Activated naive CD8-positive, alpha-beta T cell treated with anti-CD3 and anti-CD28 coated beads, Interleukin-2, amount 10 ng/mL, durations not matched to agents 7 days and 5 days (primary cell): ENCODE measurements at places on chromosomes 3 and 15. TPM values are rescaled to one million over a fixed set of nuclear protein-coding genes. Genes with fewer than 3 reads are reported as not detected.
A peak's percentile ranks its signal among the peaks of the same experiment; 100 is the strongest.

DNA sequence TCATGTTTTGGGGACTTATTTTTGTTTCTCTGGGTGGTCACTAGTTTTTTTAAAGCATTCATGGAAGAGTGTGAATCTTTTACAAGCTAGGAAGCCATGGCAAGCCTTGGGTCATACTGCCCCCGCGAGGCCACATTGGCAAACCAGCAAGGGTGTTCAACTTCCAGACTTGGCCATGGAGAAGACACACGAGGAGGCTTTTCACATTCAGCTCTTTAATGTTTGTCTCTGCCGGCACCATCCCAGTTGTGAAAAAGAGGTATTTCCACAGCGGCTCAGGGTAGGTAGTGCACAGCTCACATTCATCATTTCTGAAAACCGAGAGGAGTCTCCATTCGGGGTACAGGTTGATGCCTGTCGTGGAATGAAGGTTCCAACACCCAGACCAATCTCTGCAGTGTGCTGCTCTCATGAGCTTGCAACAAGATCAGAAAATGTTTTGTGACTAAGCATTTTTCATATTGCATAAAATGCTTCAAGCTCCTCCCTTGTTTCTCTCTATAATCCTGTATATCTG lies 7.7 kb downstream of the CCR5 start:
- DNase-seq: peak; percentile 80
- peaks cover 23% of the 10 kb centered on the region for H3K36me3 ChIP-seq
- H3K27me3 ChIP-seq: no peaks in the 10 kb centered on the region
- H3K4me3 ChIP-seq: no peak overlapping the region
- H3K27ac ChIP-seq: no peak overlapping the region
- peaks cover 58% of the 10 kb centered on the region for H3K4me1 ChIP-seq

- no peaks in the 10 kb centered on the region for H3K4me1 ChIP-seq
- H3K4me3 ChIP-seq: no peak overlapping the region
- no peaks in the 10 kb centered on the region for H3K36me3 ChIP-seq
Measured at GRCh38 chr3:8629151-8630021, 15.2 kb downstream of the SSUH2 start.

- peaks cover 54% of the 10 kb centered on the region for H3K4me1 ChIP-seq
- H3K27ac ChIP-seq: peak overlapping the region; percentile 97
- peak overlapping the region; percentile 90 for H3K4me3 ChIP-seq
Measured at GRCh38 chr3:71300951-71301393, 282.6 kb downstream of the FOXP1 start.

GRCh38 chr15:99070208-99070607 lies 34.7 kb upstream of the SYNM start:
- H3K4me3 ChIP-seq: no peak overlapping the region
- DNase-seq: no peak
- no peaks in the 10 kb centered on the region for H3K36me3 ChIP-seq

GRCh38 chr3:5485427-5485826 lies 297.9 kb downstream of the EDEM1 start:
- H3K27me3 ChIP-seq: peaks cover 8% of the 10 kb centered on the region
- H3K4me1 ChIP-seq: no peaks in the 10 kb centered on the region
- H3K36me3 ChIP-seq: no peaks in the 10 kb centered on the region
- H3K4me3 ChIP-seq: no peak overlapping the region

- no peak overlapping the region for H3K4me3 ChIP-seq
- no peak overlapping the region for H3K27ac ChIP-seq
- H3K27me3 ChIP-seq: peaks cover 6% of the 10 kb centered on the region
- H3K36me3 ChIP-seq: no peaks in the 10 kb centered on the region
Measured at GRCh38 chr3:119295816-119296726, 1.9 kb downstream of the ARHGAP31 start.

AGBL1 gene
- total RNA-seq: not detected

DNA sequence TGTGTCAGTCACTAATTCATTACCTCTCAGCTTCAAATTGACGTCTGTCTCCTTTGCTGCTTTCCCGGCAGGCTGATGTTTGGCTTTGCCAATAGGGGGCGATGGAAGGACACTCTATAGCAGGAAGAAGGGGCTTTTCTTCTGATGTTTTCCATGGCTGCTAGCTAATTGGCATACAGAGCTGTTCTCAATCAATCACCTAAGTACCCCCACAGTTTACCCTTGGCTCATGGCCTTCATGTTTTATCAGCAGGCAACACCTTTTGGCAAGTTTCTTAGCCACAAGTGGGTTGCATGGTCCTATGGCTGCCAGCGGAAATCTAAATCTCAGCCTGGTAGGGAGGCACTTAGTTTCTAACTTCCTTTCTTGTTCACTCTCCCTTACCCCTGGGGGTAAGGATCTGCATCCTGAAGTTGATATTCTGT lies 45.0 kb downstream of the ESYT3 start:
- H3K27me3 ChIP-seq: peaks cover 10% of the 10 kb centered on the region
- no peak overlapping the region for H3K27ac ChIP-seq

DNA sequence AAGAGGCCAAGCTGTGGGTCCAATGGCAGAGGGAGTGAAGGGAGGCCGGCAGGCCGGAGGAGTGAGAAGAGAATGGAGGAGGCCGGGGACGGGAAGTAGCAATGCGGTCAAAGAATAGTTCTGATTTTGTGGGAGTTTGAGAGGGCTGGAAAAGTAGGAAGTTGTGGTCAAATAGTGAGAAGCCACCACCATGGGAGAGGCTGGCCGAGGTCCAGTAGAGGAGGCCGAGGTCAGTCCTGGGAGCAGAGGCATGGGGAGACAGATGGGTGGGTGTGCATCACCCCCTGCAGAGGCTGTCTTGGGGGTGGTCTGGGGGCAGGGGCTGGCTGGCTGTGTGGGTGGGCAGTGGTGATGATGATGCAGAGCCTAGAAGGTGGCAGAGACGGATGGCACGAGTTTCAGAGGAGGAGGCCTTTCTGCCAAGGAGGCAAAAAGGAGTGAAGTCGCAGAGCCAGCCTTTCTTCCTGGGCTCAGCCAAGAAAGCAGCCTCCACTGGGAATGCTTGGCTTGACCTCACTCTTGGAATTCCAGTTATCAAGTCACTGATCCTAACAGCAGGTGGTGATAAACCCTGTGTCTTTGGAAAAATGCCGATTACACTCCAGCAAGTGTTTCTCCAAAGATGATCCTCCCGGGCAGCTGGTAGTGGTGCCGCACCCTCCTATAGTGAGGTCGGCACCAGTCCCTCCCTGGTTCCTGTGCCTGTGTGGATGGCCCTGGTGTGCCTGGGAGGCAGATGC lies 57.3 kb downstream of the ARNT2 start:
- H3K27me3 ChIP-seq: peaks cover 3% of the 10 kb centered on the region
- H3K4me3 ChIP-seq: no peak overlapping the region
- H3K4me1 ChIP-seq: no peaks in the 10 kb centered on the region
- no peak for DNase-seq

DNA sequence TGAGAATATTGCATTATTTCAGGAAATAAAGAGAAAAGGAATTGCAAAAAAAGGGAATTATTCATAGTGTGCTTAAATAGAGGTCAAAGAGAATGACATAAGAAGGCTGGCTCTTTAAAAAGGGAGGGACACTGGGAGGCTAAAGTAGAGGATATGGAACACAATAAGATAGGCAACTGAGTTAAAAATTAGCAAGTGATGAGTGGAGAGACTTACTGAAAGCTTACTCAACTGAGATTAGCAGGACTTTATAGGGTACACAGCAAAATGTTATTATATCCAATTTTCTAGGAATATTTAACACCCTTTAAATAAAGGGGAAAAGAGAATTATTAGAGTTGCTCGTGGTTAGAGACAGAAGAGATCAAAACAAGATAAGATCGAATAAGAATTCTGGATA lies 375.2 kb downstream of the LSAMP start:
- H3K27me3 ChIP-seq: no peaks in the 10 kb centered on the region
- H3K4me3 ChIP-seq: no peak overlapping the region
- no peak for DNase-seq

TMEM158 gene
- total RNA-seq: not detected

DRD3 gene
- total RNA-seq: not detected

ATP11B gene
- 136 TPM for total RNA-seq

DNA sequence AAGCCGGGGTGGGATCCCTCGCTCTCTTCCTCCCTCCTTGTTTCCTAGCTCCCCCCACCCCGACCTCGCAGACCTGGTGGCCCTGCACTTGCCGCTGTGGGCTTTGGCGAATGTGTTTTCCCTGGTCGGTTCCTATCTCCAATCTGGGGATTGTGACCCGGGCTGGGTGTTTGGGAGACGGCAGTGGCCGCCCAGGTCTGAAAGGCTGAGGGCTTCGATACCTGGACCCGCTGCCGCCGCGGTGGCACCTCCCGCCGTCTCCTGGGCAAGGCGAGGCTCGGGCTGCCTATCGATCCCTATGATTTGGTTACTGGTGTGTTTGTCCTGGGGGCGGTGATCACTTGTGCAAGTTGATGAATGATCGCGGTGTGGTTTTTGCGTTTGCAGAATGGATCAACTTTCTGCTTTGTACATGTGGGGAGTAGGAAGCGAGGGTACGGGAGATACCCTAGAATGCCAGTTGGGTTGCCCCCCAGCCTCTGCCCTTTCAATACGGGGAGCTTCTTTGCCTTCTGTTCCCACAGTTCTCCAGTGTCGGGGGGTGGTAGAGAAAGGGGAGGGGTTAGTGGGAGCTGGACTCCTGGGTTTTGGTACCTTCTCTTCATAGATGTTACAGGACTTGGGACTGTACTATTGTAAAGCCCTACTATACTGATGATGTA lies 3.0 kb downstream of the BBX start:
- H3K27ac ChIP-seq: peak overlapping the region; percentile 87
- no peaks in the 10 kb centered on the region for H3K27me3 ChIP-seq
- H3K36me3 ChIP-seq: peaks cover 13% of the 10 kb centered on the region

KLHL24 gene
- total RNA-seq: 37.0 TPM

GRCh38 chr3:5115506-5116162 lies 6.5 kb upstream of the ARL8B start:
- H3K27me3 ChIP-seq: no peaks in the 10 kb centered on the region
- peaks cover 2% of the 10 kb centered on the region for H3K4me1 ChIP-seq
- no peak overlapping the region for H3K27ac ChIP-seq
- H3K36me3 ChIP-seq: no peaks in the 10 kb centered on the region
- no peak for DNase-seq

DNA sequence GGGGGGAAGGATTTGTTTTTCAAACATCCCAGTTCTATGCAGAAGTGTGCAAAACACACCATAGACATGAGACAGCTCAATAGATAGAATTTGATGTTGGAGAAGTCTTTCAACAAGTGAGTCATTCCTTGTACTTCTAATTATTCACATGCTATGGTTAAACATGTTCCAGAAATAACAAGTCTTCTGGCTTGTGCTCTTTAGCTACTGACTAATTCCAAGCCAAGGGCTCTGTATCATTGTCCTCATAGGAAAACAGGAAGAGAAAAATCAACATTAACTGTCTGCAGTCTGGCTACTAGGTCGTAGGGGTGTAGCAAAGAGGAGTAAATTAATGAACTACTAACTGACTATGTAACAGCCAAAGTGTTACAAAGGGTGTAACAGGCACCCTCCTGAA lies 25.8 kb downstream of the LDHAL6B start:
- no peak overlapping the region for H3K27ac ChIP-seq
- no peak for DNase-seq
- H3K36me3 ChIP-seq: peaks cover 21% of the 10 kb centered on the region
- H3K27me3 ChIP-seq: no peaks in the 10 kb centered on the region

- H3K4me3 ChIP-seq: no peak overlapping the region
- peaks cover 1% of the 10 kb centered on the region for H3K36me3 ChIP-seq
- peaks cover 16% of the 10 kb centered on the region for H3K27me3 ChIP-seq
- peaks cover 45% of the 10 kb centered on the region for H3K4me1 ChIP-seq
- no peak for DNase-seq
- H3K27ac ChIP-seq: no peak overlapping the region
Measured at GRCh38 chr3:141477224-141477623, 9.6 kb upstream of the RASA2 start.

DNA sequence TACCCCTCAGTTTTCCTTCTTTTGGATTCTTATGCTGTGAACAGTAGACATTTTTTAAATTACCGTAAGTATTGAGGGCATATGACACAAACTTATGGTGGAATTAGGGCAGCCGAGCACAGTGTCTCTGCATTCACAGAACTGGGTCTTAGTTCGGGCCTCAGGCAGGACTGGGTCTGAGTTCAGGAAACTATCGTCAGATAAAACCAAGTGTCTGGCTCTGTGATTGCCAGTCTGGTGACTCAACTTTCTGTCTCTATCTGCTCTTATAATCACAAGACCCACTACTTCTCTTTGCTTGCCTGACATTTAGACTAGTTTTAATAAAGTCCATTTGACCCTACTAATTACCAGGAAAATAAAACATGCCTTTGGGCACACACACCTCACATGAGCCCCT lies 146.2 kb downstream of the LMLN start:
- peak overlapping the region; percentile 42 for H3K4me3 ChIP-seq
- H3K36me3 ChIP-seq: peaks cover 2% of the 10 kb centered on the region
- no peak for DNase-seq
- H3K27me3 ChIP-seq: peaks cover 9% of the 10 kb centered on the region
- peak overlapping the region; percentile 72 for H3K27ac ChIP-seq

ADIPOQ gene
- not detected for total RNA-seq

GRCh38 chr3:29597376-29598008 lies 316.6 kb downstream of the RBMS3 start:
- no peak overlapping the region for H3K27ac ChIP-seq
- H3K27me3 ChIP-seq: no peaks in the 10 kb centered on the region
- H3K36me3 ChIP-seq: no peaks in the 10 kb centered on the region
- H3K4me3 ChIP-seq: no peak overlapping the region
- H3K4me1 ChIP-seq: no peaks in the 10 kb centered on the region

SH3GL3 gene
- total RNA-seq: not detected

DNA sequence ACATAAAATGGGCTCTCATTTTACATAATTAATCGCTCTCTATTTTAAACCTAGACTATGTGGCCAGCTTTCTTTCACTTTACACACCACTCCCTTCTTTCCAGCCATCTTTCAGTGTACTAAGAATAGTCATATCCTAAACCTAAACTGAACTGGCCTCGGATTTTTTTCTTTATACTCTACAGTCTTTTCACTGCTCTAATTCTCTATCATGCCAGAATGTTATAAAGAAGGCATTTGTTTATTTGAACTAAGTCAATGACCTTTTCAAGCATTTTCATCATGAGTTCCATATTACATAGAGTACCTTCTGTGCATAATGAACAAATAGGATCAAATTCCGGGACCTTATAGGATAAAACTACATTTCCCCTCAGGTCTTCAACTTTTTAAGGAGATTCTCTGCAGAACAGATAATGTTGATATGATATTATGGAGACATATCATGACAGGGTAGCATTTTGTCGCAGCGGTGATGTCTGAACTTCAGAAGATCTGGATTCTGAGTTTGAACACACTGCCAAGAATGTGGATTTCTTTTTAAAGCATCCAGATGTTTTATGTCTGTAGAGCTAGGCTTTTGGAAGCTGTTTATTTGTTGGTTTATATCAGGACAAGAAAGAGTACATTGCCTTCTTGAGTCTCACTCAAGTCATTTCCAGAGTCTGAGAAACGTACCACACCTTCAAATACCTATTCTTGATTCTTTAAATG lies 1047.3 kb downstream of the MCTP2 start:
- no peak overlapping the region for H3K4me3 ChIP-seq
- H3K4me1 ChIP-seq: peaks cover 3% of the 10 kb centered on the region
- peaks cover 2% of the 10 kb centered on the region for H3K36me3 ChIP-seq
- no peak overlapping the region for H3K27ac ChIP-seq

GRCh38 chr3:26596335-26596734 lies 26.2 kb upstream of the LRRC3B start:
- no peak overlapping the region for H3K27ac ChIP-seq
- no peaks in the 10 kb centered on the region for H3K36me3 ChIP-seq
- DNase-seq: no peak
- H3K4me3 ChIP-seq: no peak overlapping the region
- no peaks in the 10 kb centered on the region for H3K4me1 ChIP-seq

GRCh38 chr3:33639889-33640288 lies 78.2 kb downstream of the CLASP2 start:
- DNase-seq: no peak
- peaks cover 4% of the 10 kb centered on the region for H3K36me3 ChIP-seq
- H3K27ac ChIP-seq: no peak overlapping the region
- H3K4me1 ChIP-seq: peaks cover 5% of the 10 kb centered on the region
- H3K4me3 ChIP-seq: no peak overlapping the region
